ENCODE measurements at places on chromosomes 5 and 9. TPM values are rescaled to one million over a fixed set of nuclear protein-coding genes. Genes with fewer than 3 reads are reported as not detected.

The HRH2 gene
- total RNA-seq = 0.51 TPM

The ANKRD18A gene
- 13.1 TPM for total RNA-seq

The AJM1 gene
- 4.6 TPM for total RNA-seq

The PCDHGA10 gene
- not detected for total RNA-seq

The MYOT gene
- total RNA-seq = not detected

The EGFLAM gene
- total RNA-seq = 0.21 TPM

The LEAP2 gene
- 0.90 TPM for total RNA-seq

The PCDHB11 gene
- total RNA-seq = 0.08 TPM

The SYK gene
- total RNA-seq = 0.03 TPM

The STKLD1 gene
- total RNA-seq = 1.7 TPM

The IL5 gene
- not detected for total RNA-seq

The PCDHA11 gene
- total RNA-seq = 0.08 TPM

Measured in A549 treated with Mapracorat at 1 μM for 4 hours (cell line).